ENCODE measurements at places on chromosomes 3 and 15.

GRCh38 chr3:102169915-102170479 is 264.8 kb upstream of the ZPLD1 start:
- DNase-seq = no peak

DNA sequence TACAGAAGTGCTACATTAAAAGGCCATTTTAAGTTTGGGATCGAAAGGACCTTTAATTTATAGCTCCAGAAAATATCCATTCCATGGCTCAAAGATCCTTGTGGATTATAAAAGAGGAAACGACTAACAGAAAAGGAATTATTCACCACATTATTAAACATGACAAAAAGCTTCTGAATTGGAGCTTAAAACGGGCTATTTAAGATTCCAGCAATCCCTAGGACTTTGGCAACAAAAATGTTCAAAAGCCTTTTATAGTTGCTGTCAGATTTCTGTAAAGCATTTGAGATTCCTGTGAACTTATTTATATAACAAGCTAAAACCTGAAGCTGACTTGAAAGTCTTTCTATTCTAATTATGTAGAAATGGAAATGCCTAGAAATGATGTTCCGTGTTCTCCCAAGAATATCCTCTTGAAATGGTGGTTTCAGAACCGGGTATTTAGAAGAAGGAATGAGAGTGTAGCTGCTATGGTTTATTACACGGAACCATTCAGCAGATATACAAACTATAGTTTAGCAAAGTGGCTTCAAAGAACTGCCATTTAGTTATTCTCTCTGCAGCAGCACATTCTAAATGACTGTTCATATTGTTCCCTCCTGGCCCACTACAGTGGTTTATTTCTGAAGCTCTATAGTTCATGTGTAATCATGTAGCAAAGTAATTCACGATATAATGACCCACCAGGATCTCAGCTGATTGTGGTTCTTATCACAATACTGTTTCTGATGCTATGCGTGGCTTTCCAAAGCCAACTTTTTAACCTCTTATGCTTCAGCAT is 961.7 kb downstream of the FHIT start:
- DNase-seq = no peak

- no peak for DNase-seq
Observed at GRCh38 chr3:39404943-39405686, 1.4 kb upstream of the RPSA start.

DNA sequence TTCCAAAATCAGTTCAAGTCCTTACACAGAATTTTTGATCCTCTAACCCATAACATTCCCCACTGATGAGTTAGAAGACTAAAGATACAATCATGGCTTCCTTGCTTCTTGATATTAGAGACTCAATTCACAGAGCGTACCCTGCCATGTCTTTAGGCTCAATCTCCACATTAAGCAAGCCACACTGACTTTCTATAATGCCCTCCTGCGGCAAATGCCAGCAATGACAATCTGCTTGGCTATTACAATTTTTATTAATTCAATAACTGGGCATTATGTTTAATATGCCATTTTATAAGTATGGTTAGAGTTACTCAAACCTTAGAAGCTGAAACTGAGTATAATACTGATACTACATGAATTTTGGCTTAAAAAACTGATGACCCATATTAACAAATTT is 479.7 kb upstream of the NR2F2 start:
- no peak for DNase-seq

All from activated CD4-positive, alpha-beta T cell treated with anti-CD3 and anti-CD28 coated beads, Interleukin-2, amount 50 U/mL, for 4 hours (primary cell).